Pulmonary artery endothelial cell (primary cell): ENCODE measurements at places on chromosomes 1 and 21. TPM values are rescaled to one million over a fixed set of nuclear protein-coding genes. Genes with fewer than 3 reads are reported as not detected.

- no peak for DNase-seq
These were observed 492.0 kb upstream of the VAMP3 start for GRCh38 chr1:7278827-7279765.

GRCh38 chr1:20167126-20167525, 18.8 kb upstream of the UBXN10 start:
- DNase-seq, result no peak

DNA sequence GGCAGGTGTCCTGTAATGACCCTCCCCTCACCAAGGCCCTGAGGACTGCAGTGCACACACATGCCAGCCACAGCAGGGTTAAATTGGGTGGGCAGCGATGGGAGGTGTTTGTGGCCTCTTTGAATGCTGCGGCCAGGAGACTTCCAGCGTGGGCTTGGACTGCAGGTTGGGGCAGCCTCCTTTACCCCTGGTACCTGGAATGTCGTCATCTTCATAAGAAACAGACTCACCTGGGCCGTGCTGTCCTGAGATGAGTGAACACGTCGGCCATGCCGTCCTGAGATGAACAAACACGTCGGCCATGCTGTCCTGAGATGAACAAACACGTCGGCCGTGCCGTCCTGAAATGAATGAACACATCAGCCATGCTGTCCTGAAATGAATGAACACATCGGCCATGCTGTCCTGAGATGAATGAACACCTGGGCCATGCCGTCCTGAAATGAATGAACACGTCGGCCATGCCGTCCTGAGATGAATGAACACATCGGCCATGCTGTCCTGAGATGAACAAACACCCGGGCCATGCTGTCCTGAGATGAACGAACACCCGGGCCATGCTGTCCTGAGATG, 50.1 kb upstream of the COL6A1 start:
- DNase-seq, result no peak

DNA sequence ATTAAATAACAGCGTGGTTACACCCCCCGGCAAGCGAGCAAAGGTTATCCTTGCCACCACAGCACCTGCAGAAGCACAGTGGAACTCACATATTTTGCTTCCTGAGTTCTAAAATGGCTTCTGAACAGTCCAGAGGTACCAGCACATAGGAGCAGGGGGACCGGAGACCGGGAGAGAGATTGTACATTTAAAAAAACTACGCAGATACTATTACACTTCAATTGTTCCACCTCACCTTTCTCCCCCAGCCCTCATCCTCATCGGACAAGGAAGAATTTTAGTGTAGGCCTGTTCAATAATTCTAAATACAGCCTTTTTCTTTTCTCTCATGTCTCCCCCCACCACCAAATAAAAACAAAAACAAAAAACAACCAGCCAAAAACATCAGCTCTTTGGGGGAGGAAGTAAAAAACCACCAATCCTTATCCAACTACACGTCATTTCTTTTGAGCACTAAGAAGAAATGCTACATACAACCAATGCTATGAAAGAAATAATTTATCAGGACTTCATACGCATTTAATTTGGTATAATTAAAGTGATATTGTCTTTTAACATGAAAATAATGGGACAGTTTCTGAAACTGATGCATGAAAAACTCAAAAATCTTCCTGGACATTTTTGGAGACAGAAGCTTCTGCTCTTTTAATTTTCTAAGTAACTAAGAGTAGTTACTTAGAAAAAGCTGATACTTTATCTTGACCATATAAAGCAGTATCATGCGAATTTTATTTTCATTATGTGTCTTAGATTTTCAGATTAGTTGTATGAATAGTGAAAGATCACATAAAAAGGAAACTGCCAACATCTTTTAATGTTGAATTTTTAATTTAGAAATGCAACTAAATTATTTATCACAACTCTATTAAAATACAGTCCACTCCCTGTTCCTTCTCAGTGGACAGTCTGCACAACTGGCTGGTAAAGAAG, 9.1 kb downstream of the CDKN2C start:
- DNase-seq, result no peak

GRCh38 chr1:47796626-47797025, 200.6 kb downstream of the TRABD2B start:
- no peak for DNase-seq

DNA sequence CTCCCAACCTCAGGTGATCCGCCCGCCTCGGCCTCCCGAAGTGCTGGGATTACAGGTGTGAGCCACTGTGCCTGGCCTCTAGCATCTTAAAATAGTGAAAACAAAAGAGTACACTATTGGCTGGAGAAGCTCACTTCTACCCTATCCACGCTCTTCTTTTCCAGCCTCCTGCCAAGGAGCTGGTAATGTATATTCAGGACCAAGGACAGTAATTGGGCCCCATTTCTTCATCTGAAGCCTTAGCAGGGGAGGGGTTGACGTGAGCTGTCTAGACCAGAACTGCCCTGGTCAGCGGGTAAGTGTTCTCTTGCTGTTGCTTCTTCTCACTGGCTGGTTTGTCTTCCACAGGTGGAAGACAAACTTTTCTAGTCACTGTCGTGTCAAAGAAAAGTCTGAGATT, 70.2 kb downstream of the DNM3 start:
- no peak for DNase-seq

- DNase-seq, result no peak
These were observed 13.1 kb downstream of the BRINP2 start for GRCh38 chr1:177183836-177184235.

DNA sequence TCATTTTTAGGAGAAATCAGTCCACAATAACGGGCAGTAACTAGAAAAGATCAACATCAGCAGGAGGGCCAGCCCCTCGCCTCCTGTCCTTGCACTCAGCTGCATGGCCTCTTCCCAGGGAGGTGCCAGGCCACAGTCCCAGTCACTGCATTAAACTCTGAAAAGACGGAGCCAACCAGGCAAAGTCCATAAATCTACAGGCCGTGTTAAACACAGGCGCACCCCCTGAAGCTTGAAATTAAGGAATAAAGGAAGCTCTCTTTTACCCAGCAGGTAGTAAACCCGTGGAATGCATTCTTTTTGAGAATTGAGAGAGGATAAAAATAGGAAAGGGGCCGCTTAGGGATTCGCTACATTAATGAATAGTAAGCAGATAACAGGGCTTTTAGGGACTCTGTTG, 18.4 kb downstream of the H6PD start:
- no peak for DNase-seq

GRCh38 chr1:178232949-178233348, 139.0 kb downstream of the RASAL2 start:
- no peak for DNase-seq

GRCh38 chr1:218409946-218410510, 64.9 kb downstream of the TGFB2 start:
- no peak for DNase-seq

DNA sequence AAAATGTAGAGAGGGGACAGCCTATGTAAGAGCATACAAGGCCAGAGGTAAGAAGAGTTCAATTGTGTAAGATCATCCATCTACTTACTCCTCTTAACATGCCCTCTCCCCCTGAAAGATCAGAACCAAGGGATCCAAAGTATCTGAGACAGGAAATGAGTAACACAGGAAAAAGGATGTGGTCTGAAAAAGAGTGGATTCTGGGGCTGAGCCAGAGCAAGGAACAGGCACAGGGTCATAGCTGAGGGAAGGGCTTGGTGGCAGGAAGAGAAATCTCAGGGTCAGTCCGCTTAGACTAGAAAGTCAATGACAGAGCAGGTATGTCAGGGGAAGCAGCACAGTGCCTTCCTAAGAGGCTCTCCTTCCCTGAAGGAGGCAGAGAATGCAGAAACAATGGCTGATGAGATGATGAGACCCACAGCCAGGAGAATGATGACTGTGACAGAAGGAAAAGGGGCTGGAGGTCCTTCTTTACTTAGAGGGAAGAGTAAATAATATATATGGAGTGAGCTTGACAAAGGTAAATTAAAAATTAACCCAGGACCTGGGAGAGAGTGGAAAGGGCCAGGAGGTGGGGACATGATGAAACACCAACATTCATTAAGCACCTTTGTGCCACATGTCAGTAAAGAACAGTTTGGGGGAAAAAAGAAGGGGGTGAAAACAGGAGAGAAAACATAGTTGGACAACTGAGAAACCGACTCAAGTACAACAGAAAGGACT, 26.2 kb upstream of the A3GALT2 start:
- DNase-seq, result peak; percentile 69

DNA sequence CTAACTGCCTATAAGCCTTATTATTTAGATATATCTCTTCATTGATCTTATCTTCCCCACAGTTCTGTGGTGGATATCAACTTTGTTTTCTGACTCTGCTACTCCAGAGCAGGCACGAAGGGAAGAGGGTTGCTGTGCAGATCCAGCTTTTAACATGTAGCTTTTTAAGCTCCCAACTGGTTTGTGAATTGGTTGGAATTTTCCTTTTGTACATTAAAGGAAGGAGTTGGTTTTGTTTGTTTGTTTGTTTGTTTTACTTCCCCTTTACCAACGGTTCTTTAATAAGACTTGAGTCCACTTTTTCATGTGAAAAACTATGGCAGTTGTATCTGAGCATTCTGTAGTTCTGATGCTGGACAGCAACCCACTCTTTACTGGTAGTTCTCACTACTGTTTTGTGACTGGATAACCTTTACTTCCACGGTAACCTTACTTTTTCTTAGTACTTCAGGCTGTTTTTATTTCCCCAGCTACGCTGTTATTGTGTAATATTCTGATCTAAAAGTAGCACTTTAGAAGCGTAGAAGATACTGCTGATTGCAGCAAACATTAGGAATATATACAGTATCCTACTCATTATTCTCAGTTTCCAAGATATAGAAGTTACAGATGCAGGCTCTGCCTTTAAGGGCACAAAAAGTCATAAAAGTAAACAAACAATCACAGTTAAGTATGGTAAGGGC, 1.6 kb downstream of the GNPAT start:
- DNase-seq, result no peak

DNA sequence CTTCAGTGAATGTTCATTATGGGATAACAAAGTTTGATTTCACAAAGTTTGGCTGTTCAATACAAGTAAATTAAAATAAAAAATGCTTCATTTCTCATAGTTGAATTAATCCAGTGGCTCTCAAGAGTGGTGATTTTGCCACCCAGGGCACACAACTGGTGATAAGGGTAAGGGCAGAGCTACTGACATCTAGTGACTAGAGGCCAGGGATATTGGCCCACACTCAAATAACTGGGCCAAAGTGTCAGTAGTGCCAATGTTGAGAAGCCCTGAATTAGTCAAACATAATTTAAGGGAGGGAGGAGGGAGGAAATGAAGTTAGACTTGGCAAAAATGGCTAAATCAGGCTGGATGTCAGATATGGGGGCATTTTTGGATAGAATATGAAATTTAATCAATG, 880.5 kb upstream of the ADGRL4 start:
- no peak for DNase-seq

DNA sequence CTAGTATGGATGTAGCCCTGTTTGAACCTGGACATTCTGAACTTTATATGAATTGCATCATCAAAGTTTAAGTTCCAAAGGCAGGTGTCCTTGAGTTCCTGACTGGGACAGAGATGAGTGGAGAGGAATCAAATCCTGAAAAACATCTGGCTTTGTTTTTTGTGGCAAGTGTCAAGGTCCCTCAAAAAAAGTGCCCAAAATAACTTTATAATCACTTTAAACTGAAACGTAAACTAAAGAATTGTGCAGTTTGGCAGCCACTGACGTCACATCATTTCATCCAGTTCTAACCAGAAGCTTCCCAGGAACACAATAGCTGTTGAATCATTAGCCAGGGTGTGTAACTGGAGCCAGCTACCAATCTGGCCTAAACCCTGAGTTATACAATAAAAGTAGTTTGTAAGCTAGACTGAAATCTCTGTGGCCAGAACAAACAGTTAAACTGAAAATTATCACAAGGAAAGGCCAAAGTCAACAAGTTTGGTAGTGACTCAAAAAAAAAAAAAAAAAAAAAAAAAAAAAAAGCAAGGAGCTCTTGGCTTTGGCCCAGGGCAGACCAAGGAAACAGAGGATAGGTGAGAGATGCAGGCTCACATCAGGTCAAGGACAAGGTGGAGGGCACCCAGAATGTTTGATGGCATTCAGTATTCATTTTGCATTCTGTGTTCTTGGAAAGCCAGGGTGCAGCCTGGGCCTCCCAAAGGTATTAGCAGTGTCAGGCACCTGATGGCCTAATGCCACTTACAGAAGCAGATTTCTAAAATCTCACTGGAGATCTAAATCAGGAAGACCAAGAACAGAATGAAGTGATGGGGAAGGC, 74.3 kb downstream of the TNFSF18 start:
- DNase-seq, result no peak

GRCh38 chr1:89815611-89816010, 5.2 kb upstream of the LRRC8D start:
- DNase-seq, result no peak

DNA sequence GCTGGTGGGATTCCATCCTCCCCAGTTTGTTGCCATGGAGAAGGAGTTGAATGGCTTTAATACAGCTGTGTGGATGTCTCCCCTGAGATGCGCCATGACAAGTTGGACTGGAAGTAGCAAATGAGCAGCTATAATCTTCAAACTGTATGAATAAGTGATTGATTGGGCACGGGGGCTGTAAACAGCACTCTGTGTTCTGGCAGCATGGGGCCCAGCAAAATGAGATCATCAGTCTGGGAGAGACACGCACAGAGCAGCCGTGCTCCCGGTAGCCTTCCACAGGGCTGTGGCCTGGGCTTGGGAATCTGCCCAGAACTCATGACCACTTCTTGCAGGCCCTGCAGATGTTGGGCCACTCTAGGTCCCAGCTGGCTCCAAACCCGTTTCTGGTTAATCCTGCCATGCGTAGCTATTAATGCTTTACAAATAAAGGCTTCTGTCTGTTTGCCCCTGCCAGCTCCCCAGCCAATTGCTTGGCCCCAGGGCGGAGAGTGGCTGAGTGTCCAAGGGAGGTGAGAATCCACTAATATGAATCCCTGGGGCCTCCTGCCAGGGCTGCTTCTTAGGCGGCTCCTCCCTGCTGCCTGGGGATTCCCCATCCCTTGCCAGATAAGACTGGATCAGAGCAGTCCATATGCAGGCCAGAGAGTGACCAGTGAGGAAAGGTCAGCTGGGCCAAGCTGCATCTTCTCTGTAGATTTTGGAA, 642.9 kb downstream of the AJAP1 start:
- DNase-seq, result no peak

Gene PIGP
- total RNA-seq, result 5.0 and 5.7 TPM in 2 replicates

Gene LRRC53
- total RNA-seq, result not detected in 2 replicates

Gene PLA2G2D
- total RNA-seq, result not detected in 2 replicates

Gene APCS
- not detected in 2 replicates for total RNA-seq

Gene MEX3A
- total RNA-seq, result 5.0 and 6.5 TPM in 2 replicates

Gene WDR64
- not detected in 2 replicates for total RNA-seq

Gene UBASH3A
- not detected in 2 replicates for total RNA-seq

Gene NR0B2
- total RNA-seq, result not detected in 2 replicates

Gene FAM167B
- 1.6 and 5.5 TPM in 2 replicates for total RNA-seq

Gene IVL
- under 0.01 TPM in 1 of 2 replicates, not detected in the other for total RNA-seq

Gene DENND4B
- total RNA-seq, result 11.9 and 14.7 TPM in 2 replicates
